AG20443 (cell line): ENCODE measurements at places on chromosomes 11 and 22.

- DNase-seq, result no peak
Observed at GRCh38 chr11:133966172-133966651, 9.4 kb upstream of the IGSF9B start.

- DNase-seq, result no peak
Observed at GRCh38 chr11:37623778-37624177, 1025.7 kb upstream of the RAG2 start.

- DNase-seq, result peak; percentile 92
Observed at GRCh38 chr11:121451986-121452608, at the start of gene SORL1. Gene SORL1 (plus strand): TSS chr11:121452314. CDS start chr11:121452332, 18 bp downstream.

DNA sequence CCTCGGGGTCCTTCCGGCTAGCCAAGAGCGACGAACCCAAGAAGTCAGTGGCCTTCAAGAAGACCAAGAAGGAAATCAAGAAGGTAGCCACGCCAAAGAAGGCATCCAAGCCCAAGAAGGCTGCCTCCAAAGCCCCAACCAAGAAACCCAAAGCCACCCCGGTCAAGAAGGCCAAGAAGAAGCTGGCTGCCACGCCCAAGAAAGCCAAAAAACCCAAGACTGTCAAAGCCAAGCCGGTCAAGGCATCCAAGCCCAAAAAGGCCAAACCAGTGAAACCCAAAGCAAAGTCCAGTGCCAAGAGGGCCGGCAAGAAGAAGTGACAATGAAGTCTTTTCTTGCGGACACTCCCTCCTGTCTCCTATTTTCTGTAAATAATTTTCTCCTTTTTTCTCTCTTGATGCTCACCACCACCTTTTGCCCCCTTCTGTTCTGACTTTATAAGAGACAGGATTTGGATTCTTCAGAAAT lies 1.9 kb upstream of the GCAT start:
- DNase-seq, result no peak

GRCh38 chr11:127559978-127560377 lies 559.4 kb upstream of the KIRREL3 start:
- no peak for DNase-seq

DNA sequence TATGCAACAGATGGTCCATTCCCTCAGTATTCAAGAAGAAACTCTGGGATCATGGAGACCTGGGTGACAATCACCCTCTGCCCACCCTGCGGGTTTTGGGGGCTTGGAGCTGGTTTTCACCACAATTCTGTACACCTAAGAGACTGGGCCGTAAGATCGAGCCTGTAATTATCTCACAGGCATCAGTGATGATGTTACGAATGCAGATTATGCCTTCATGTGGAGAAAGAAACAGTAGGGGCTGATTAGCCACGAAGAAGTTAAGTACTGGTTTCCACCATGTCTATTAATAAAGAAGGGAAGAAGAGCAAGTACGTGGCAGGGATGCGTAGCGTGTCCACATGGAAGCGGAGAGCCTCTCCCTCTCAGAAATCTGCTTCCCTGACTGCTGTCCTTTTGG lies 5.3 kb upstream of the EFCAB6 start:
- no peak for DNase-seq

DNA sequence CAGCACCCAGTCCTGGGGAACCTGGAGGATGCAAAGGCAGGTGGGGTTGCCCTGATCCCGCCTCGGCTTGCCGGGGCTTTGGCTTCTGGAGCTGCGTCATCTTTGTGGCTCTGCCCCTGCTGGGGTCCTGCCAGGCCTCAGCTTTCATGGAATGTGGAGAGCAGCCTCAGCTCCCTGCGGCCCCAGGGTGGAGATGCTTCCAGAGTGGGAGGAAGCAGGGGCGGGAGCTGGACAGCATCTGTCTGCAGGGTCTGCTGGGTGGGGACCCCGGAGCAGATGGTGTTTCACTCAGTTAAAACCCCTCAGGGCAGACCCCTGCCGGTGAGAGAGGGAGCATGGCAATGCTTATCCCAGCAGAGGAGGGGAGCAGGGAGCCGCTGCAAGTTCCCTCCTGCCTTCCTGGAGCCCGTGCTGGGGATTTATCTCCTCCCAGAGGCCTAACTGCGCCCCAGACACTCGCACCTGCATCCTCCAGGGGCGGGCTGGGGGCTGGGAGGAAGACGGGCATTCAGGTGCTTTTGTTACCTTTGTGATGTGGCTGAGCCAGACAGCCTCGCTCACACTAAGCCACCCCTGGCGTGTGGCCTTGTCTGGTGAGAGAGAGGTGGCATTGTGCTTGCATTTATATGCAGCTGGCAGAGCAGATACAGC lies 15.7 kb downstream of the GRIK4 start:
- peak; percentile 90 for DNase-seq

- peak; percentile 76 for DNase-seq
Observed at GRCh38 chr11:36702330-36703054, 104.5 kb upstream of the RAG2 start.

DNA sequence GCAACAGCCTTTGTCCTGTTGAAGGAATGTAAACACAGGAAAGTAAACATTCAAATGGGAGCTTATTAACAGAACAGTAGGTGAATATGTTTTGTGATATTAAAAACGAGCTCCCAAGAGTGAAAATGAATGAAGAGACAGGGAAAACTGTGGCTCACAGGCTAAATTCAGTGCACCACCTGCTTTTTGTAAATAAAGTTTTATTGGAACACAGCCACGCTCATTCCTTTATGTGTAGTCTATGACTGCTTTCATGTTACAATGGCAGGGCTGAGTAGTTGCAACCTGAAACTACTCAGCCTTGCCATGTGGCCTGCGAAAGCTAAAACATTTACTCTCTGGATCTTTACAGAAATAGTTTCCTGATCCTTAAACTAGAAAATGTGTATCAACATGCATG lies 136.9 kb downstream of the MYO18B start:
- DNase-seq, result no peak

GRCh38 chr11:1827931-1828330 lies 6.9 kb upstream of the SYT8 start:
- no peak for DNase-seq

DNA sequence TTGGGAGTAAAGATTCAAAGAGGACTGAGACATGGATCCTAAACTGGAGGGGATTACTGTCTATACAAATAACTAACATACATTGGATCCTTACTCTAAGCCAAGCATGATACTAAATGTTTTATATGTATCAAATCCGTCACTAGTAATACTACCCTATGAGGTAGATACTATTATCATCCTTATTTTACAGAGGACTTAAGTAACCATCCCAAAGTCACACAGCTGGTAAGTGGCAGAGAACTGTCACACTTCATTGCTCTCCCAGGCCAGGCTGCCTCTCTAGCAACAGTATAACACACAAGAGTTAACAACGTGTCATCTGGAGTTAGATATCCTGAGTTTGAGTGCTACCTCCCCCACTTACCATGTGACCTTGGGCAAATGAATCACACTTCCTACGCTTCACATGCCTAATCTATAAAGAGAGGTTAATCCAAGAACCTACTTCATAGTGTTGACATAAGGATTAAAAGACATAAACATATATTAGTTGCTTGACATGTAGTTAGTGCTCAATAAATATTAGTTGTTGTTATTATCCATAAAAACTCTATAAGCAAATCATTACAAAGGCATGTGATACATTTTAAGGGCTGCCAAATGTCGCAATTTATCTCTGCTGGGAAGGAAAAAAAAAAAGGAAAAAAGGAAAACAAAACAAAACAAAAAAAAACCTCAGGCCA lies 33.8 kb upstream of the SPON1 start:
- peak; percentile 67 for DNase-seq

DNA sequence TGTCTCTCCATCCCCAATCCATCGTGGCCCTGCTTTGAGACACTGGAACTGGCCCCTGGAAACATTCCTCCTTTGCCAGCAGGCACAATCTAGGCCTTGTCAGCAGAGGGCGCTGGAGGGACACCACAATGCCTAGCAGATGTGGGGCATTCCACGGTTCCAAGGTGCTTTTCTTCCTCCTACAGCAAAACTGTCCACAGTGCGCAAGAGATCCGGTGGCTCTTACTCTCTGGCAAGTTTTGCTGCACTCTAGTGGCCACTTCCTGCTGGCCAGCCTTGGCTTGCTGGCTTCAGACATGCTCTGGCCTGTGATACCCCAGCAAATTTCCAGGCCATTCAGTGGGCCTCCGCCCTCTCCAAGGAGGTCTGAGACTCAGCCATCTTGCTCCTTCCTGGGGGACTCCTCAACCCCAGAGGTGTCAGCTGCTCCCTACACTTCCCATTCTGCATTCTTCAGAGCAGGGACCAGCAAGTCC lies 17.1 kb upstream of the RBM4B start:
- DNase-seq, result peak; percentile 96

DNA sequence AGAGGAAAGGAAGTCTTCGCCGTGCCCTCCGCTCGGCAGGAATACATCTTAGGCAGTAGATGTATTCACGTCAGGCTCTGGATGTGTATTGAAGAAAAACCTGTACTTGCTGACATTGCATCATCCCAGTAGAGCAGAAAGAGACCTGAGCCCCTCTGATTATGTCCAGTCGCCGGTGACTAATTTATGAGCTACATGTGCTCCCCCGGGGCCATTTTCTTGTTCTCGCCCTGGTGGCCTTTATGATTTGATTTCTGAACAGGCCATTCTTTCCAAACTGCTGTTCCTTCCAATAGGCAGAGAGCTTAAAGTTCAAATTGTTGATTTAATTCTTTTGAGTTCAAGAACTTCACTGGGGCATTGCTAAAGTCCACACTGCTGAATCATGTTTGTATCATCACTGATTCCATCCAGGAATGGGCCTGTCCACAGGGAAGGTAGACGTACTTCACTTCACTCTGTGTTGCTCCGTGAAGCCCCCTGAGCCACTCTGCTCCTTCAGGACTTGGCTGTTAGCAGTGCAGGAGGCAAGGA lies 137.3 kb upstream of the RASSF10 start:
- DNase-seq, result no peak

DNA sequence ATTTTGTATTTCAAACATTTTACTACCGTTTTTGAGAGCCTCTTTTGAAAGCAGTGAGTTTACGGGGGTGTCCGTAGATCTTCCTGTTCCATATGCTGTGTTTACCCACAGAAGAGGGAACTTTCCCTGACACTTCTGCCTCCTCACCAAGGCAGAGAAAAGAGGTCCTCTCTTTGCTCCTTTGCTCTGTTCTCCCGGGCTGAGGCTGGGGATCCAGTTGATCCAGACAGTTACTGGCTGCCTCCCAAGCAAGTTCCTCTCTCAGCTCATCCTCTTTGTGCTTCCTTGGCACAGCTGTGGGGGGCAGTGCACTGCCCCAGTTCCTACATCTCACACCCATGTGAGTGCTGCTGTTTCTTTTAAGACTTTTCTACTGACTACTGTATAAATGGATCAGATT lies 813.7 kb downstream of the NTM start:
- no peak for DNase-seq

DNA sequence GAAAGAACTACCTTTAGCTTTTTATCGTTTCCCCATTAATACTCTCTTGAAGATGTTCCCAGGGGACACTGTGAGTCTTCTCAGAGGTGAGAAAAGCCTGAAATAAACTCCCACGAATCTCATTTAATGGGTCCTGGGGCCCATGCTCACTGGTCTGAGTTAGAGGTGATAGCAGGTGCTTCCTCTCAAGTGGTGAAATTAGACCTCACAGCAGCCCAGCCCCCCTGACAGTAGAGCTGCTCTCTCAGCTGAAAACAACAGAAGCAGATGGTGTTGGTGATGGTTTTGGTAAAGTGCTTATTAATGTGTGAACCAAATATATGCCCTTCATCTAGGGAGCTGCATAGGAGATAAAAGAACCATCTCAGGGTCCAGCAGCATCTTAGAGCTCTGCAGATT lies 76.8 kb upstream of the VPREB1 start:
- DNase-seq, result no peak

DNA sequence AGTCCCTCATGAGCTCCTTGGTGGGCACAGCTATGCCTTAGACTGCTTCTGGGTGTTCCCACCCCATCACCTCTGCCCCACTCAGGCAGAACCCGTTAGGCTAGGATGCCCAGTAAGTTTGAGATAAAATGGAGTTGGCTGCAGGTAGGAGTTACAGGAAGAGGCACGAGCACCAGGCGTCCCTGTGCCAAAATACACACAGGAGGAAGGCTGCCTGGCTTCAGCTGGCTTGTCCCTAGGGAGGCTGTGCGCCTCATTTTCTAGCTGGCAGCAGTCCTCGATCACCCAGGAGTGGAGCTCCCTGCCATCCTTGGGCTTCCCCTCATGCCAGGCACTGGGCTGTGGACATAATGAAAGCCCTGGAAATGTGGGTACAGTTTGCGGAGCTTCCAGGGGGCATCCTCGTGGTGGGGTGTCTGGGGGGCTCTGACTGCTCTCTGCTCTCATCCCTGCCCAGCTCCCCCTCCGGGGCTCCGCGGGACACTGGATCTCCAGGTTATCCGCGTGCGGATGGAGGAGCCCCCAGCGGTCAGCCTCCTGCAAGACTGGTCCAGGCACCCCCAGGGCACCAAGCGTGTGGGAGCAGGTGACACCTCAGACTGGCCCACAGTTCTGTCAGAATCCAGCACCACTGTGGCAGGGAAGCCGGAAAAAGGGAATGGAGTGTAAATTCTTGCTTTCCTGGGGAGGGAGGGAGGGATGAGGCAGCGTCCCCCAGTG lies 12.3 kb upstream of the MARK2 start:
- DNase-seq, result no peak

- no peak for DNase-seq
Observed at GRCh38 chr11:72432347-72433287, 1.7 kb downstream of the CLPB start.

GRCh38 chr22:47592791-47593190 lies 830.3 kb downstream of the TBC1D22A start:
- DNase-seq, result no peak

GRCh38 chr11:405954-406795 lies 8.6 kb downstream of the SIGIRR start:
- no peak for DNase-seq

GRCh38 chr22:31271026-31271425 lies 21.3 kb downstream of the PIK3IP1 start:
- no peak for DNase-seq

DNA sequence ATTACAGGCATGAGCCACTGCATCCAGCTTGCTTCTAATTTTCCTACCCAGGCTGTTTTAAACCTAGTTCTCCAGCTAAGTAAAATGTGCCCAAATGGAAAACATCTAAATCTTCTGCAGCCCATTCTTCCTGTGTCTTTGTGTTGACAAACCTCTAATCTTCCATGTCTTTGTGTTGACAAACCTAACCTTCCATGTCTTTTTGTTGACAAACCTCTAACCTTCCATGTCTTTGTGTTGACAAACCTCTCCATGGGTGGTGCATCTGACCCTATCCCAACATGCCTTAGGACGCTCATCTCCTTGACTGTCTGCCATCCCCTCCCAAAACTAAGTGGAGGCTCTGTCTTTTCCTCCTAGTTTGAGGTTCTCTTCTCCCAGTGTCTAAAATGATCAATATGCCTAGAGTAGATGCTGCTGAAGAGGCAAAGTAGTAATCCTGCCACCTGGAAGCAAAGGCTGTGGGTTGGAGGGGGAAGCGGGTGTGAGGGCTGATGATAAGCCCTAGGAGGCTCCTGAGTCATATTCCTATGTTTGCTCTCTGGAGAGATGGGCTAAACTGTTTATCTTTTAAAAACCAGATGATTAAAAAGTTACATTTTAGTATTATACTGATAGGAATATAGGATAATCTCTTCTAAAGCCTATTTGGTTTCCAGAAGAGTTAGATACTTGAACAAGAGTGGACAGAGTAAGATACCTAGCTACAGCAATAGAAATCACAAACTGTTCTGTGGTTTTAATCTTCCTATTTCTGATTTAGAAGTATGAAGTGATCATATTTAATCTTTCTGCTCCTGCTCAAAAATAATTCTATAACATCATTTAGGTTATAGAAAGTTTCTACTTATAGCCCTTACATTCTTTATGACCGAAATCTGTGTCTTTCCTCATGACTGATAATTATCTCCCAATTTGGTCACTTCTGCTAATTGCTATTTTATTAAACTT lies 7.9 kb downstream of the FEN1 start:
- no peak for DNase-seq
